ENCODE measurements at places on chromosomes 3 and 15.

DNA sequence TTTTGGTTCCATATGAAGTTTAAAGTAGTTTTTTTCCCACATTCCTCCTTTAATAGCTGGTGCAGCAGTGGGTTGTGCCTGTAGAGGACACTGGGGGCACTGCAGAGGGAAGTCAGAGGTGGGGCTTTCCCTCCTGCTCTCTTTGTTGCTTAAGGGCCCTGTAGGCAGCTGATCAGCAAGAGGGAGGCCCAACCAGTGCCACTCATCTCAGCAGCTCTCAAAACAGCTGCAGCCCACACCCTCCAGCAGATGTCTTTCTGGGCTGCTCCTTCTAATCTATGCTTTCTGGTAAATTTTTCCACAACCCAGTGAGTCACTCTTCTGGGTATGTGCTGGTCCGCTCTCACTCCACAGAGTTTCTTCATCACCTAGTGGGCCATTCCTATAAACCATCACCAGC lies 263.8 kb downstream of the FEZF2 start:
- DNase-seq = no peak

DNA sequence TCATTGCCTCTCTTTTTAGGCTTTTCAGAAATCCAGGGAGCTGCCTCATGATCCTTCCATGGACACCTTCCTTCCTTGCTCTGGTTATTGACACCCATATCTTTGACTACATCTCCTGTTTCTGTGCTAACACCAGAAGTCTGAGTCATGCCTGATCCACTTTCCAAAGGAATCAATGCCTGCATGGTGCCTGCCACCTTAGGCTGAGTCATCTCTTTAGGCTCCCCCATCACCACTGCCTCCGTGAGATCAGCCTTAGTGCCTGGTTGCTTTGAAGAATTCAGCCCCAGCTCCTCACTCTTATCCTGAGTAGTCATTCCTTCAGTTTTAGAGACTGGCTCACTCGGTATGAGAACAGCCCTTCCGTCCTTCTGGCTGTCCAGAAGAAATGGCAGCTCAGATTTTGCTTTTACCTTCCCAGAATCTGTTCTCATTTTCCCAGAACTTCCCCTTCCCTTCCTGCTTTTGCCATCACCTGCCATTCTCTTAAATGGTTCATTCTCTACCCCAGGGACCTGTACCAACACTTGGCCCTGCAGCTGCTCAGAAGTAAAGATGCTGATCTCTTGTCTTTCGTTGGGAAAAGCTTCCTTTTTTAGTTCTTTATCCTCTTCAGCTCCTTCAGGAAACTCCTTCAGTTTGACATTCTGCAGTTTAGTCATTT lies 105.3 kb downstream of the MAP4 start:
- DNase-seq = no peak

DNA sequence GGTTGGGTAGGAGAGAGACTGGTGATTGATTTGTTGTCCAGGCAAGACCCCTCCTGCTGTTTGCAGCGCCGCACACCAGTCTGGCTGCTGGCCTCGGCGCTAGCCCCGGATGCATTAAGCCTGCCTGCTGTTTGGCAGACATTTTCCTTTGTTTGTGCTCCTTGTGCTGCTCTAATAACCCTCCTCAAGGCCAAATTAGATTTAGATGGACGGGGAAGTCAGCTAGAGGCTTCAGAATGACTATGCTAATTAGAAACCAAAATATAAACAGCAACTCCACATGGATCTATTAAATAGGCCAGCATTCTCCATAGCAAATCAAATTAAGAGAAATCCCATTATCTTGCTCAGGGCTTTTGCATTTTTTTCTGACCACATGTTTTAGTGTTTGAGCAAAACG lies 445.2 kb downstream of the SQOR start:
- DNase-seq = no peak

- DNase-seq = no peak
Observed at GRCh38 chr3:56468184-56469106, at the start of gene ERC2. Gene ERC2 (minus strand): TSS chr3:56468467.

GRCh38 chr3:127012091-127012490 lies 29.2 kb downstream of the PLXNA1 start:
- no peak for DNase-seq

GRCh38 chr3:127677541-127678314 lies 5.0 kb downstream of the ABTB1 start:
- DNase-seq = no peak

All from stimulated activated CD4-positive, alpha-beta T cell treated with anti-CD3 and anti-CD28 coated beads, TNF-alpha, amount 100 ng/mL, for 1 hour (primary cell).